ENCODE measurements at places on chromosomes 16 and 17. TPM values are rescaled to one million over a fixed set of nuclear protein-coding genes. Genes with fewer than 3 reads are reported as not detected.

The SLC6A2 gene
- not detected for total RNA-seq

- H3K27ac ChIP-seq = peak overlapping the region; percentile 93
- H3K4me1 ChIP-seq = peaks cover 81% of the 10 kb centered on the region
- H3K27me3 ChIP-seq = no peaks in the 10 kb centered on the region
- no peak for DNase-seq
Measured at GRCh38 chr16:75247249-75247648, 4.2 kb downstream of the BCAR1 start.

- DNase-seq = peak; percentile 86
- H3K4me1 ChIP-seq = peaks cover 11% of the 10 kb centered on the region
- peak within 1 kb of the TSS; percentile 59 for H3K4me3 ChIP-seq
- no peak within 1 kb of the TSS for H3K27ac ChIP-seq
- H3K36me3 ChIP-seq = no peaks in the 10 kb centered on the region
- no peaks in the 10 kb centered on the region for H3K27me3 ChIP-seq
Measured at GRCh38 chr16:67279296-67280089, at the start of gene PLEKHG4. Gene PLEKHG4 (plus strand): TSS chr16:67279532. CDS start chr16:67280045, 513 bp downstream.

The PYDC1 gene
- total RNA-seq = not detected

GRCh38 chr17:72171703-72172667 is 51.2 kb downstream of the SOX9 start:
- H3K4me3 ChIP-seq = no peak overlapping the region
- no peaks in the 10 kb centered on the region for H3K4me1 ChIP-seq
- H3K27ac ChIP-seq = no peak overlapping the region
- no peaks in the 10 kb centered on the region for H3K36me3 ChIP-seq

GRCh38 chr16:57537581-57538234 is 1.3 kb upstream of the CCDC102A start:
- no peak for DNase-seq
- no peak overlapping the region for H3K4me3 ChIP-seq
- no peaks in the 10 kb centered on the region for H3K36me3 ChIP-seq

DNA sequence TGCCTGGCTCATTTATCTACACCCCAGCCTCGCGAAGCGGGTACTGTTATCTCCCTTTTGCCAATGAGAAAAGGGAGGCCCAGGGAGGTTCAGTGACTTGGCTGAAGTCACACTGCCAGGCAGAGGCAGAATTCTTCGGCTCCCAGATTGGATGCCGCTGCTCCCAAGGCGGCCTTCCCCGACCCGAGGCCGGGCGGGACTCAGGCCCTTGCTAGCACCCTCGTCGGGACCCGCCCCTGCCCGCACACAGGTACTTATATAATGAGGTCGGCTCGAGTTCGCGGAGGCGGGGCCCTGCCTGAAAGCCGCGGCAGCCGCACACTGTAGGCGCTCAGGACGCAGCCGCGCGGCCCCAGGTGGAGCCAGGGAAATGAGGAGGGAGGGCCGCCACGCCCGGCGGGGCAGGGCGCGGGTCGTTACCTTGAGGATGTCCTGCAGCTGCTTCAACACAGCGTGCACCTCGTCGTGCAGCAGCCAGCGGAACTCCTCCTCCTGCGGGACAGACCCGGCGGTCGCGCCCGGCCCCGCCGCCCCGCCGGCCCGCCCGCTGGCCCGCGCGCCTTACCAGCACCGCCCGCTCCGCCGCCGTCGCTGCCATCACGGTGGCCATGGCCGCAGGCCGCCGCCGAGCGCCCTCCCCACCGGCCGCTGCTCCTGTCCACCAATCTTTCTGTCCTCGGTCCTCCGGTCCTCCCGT is at the start of gene ROGDI:
ROGDI (minus strand) TSS at position 672 of the 697 bp plus-strand sequence; CDS start at position 610, 62 bp downstream.
- H3K36me3 ChIP-seq = peaks cover 2% of the 10 kb centered on the region
- H3K27ac ChIP-seq = peak within 1 kb of the TSS; percentile 59
- no peaks in the 10 kb centered on the region for H3K27me3 ChIP-seq
- H3K4me3 ChIP-seq = peak within 1 kb of the TSS; percentile 75
- H3K4me1 ChIP-seq = peaks cover 12% of the 10 kb centered on the region

The PTX4 gene
- total RNA-seq = not detected

Measured in psoas muscle (tissue), 8 donors.